Hematopoietic multipotent progenitor cell treated with erythropoietin and hydrocortisone succinate and interleukin-3 and kit ligand, for 6 days (in vitro differentiated cells): ENCODE measurements at places on chromosomes 4 and X.

- no peak for DNase-seq
Measured at GRCh38 chrX:128250621-128251020, 198.4 kb upstream of the ACTRT1 start.

GRCh38 chr4:1240721-1241465 lies 8.0 kb downstream of the CTBP1 start:
- DNase-seq: no peak

- DNase-seq: no peak
Measured at GRCh38 chr4:30828264-30828926, 108.2 kb downstream of the PCDH7 start.

DNA sequence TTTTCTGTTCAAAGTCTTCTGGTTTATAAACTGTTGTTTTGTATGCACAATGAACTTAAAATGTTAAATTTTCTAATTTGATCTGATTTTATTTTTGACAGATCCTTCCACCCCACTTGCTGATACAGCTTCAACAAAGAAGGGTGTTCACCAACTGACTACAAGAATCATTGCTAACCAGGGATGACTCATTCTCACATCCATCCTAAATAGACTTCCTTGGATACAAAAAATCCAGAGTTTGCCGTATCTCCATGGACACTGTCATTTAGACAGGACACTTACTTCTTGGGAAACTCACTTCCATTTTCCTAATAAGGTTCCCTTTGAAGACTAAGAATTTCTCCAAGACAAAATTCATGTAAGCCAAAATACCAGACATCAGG lies 111.6 kb upstream of the NWD2 start:
- DNase-seq: no peak

DNA sequence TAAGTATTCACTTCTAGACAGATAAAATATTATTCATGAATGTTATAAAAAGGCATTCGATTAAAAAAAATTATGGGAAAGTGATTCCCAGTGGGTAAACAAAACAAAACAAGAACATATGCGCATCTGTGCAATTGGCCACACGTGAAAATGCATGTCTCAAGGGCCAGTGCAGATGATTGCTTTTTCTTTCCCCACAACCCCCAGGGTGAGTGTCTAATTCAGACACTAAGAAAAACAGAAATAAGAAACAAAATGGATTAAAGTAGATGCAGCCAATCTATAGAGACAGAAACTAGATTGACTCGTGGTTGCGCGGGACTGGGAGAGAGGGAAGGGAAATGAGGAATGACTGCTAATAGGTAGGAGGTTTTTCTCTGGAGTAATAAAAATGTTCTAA lies 49.5 kb downstream of the GPM6A start:
- no peak for DNase-seq

GRCh38 chr4:87433342-87433741 lies 11.0 kb downstream of the NUDT9 start:
- no peak for DNase-seq

DNA sequence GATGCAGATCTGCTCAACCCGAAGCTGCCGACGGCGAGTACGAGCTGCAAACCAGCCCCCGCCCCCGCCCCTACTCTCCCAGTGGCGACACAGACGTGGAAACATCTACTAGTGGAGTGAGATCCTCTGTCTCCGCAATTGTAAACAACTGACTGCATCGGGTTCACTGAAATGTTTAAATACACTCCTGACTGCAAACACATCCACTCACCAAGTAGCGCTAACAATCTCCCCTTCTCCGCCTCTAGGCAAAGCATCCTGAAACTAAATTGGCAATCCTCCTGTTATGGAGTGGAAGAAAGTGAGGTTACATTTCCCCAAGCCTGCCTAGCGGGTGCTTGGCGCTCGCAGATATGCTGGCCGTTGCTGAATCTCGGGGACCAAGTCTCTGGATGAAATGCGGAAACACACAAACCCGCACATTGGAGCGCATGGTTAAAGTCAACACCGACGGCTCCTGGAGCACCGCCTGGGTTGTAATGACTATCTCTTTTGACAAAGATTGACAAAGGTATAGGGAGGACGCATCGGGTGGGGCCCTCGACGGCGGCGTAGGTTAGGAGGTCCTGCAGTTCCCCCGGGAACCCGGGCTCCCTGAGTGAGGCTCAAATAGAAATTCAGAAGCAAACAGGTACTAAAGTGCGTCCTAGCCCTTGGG lies 117.0 kb upstream of the TEX13C start:
- DNase-seq: no peak

- no peak for DNase-seq
Measured at GRCh38 chrX:110383414-110383813, 24.8 kb downstream of the RTL9 start.

DNA sequence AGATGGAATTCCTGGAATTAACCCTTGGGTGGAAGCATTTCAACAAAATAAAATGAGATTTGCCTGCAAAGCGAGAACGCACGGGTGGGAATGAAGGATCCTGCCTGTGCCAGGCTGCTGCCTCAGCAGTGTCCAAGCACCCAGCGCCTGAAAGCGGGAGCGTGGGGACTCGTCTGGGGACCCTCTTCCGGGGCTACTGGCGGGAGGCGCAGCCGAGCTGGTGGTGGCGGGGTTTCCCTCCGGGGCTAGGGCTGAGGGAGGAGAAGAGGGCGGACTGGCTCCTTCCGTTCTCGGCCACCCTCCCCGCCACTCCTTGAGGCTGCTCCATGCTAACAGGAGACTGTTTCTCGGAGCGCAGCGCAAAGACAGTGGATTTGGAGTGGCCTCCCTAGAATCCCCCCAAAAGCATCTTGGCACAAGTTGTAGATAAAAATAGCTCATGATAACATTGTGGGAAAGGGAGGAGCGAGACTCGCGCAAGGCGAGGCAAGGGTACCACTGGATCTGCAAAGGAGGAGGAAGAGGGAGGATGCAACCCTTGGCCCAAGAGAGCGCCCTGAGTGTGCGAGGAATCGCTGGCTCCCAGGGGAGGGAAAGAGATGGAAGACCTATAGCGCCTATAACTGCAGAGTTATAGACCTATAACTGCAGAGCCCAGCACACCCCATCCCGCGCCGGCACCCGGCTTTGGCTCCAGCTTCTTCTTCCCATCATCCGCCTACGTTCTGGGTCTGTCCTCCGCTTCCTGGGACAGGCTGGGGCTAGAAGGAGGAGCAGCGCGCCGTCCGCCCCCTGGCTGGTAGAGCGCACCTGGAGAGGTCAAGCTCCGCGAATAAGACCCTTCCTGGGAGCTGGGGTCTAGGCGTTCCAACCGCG lies 1.3 kb downstream of the HS3ST1 start:
- DNase-seq: no peak

GRCh38 chr4:150283689-150284088 lies 205.4 kb downstream of the DCLK2 start:
- DNase-seq: peak; percentile 11

GRCh38 chrX:1659664-1660461 lies 45.0 kb downstream of the ASMT start:
- no peak for DNase-seq

- DNase-seq: no peak
Measured at GRCh38 chrX:98481636-98482035, 1597.9 kb downstream of the RPA4 start.
